ENCODE measurements at places on chromosomes 6 and 20.

GRCh38 chr20:64268174-64268573 lies 12.6 kb downstream of the PCMTD2 start:
- DNase-seq = no peak

DNA sequence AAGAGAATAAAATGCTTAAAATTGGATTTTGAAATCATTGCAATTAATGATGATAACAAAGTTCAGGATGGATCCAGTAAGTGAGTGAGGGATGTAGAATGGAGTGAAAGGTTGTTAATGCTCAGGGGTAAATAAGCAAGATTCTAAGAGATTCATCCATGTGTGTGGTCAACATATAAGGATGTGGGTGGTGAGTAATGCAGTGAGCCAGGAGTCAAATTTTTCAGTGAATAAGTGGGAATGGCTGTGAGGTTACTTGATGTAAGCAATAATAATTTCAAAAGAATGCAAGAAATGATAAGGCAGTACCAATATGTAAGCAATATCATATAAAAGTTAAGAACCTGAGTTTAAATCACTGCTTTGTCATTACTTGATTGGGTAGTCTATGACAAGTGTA lies 207.5 kb upstream of the ADGRB3 start:
- DNase-seq = no peak

- DNase-seq = no peak
Observed at GRCh38 chr20:25277051-25277801, 29.3 kb downstream of the PYGB start.

GRCh38 chr6:45986746-45987274 lies 28.9 kb downstream of the CLIC5 start:
- DNase-seq = no peak

DNA sequence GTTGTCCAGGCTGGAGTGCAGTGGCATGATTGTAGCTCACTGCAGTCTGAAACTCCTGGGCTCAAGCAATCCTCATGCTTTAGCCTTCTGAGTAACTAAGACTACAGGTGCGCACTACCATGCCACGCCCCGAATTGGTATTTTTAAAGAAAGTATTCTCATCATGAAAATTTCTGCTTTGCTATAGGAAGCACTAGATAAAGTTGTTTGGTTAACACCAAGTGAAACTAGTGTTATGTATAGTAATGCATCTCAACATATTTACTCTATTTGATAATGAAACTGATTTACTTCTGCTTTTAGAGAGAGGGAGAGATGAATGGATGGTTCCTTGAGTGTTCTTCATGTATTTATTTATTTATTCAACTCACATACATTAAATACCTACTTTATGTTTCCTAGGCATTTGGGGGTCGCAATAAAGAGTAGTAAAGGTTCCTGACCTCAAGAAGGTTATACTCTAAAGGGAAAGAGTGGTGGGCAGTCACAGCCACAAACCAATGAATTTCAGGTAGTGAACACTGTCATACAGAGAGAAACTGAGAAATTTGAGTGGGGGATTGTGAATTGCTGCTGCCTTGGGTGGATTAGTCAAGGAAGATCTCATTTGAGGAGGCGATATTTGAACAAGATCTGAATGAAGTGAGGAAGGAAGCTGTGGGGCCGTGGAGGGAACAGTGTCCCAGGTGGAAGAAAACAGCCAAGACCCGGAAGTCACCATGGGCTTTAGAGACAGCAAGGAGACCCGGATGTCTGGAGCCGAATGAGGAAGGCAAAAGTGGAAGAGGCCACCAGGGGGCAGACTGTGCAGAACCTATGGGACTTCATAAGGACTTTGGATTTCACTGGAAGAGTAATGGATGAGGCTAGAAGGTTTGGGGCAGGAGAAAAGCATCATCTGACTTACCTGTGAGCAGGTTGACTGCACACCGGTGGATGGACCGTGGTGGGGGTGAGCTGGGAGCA lies 185.6 kb downstream of the TSHZ2 start:
- peak; percentile 12 for DNase-seq

DNA sequence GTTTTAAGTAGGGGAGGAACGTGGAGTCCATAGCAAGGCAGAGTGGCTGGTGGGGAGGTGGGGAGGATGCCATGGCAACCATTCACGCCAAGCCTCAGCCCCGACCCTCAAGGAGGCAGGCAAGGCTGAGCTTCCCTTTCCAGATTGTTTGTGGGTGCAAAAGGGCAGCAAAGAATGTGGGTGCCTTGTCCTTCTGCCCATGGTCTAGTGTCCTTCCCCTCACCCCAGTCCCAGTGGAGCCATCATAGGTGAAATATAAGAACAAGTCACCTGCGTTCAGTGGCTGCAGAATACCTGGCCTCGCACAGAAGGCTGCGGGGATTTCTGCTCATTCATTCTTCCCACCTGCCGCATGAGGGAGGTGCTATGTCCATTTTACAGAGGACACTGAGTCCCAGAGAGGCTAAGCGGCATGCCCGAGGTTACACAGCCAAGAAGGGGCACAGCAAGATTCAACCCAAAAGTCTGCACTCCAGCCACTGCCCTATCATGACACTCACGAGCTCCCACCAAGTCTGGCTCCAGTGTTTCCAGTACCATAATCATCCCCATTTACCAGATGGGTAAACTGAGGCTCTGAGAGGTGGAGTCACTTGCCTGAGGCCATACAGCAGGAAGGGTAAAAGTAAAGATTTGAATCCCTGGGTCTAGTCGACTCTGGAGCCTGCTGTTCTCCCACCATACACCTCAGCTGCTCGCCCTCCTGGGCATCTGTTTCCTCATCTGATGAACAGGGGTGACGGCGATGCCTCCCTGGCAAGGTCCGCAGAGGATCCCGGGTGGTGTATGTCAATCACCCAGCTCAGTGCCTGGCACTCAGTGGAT lies 100.8 kb downstream of the CEBPB start:
- DNase-seq = no peak

DNA sequence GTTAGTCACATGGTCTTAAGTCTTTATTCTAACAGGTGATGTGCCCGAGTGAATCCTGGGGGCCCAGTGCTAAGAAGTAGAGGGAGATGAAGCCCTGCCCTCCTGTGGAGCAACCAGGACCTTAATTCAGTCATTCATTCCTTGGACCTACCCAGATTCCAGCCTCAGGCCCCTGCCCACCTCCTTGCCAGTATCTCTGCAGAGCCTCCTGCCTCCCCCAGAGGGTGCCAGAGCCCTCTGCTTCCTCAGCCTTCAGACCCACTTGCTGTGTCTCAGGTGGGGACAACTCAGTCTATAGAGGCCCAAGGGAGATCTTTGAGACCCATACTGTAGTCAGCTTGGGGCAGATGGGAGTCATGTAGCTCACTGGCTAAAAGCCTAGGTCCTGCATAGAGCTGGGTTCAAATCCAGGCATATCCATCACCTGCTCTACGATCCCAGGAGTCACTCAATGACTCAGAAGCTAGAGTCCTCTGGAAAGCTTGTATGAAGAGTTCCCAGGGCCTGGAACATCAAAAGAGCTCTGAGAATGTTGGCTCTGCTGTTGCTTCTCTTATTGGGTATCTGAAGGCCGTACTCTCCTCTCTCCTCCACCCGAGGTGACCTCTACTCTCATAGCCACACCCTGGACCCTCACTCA lies 3.9 kb upstream of the SIGLEC1 start:
- peak; percentile 64 for DNase-seq

DNA sequence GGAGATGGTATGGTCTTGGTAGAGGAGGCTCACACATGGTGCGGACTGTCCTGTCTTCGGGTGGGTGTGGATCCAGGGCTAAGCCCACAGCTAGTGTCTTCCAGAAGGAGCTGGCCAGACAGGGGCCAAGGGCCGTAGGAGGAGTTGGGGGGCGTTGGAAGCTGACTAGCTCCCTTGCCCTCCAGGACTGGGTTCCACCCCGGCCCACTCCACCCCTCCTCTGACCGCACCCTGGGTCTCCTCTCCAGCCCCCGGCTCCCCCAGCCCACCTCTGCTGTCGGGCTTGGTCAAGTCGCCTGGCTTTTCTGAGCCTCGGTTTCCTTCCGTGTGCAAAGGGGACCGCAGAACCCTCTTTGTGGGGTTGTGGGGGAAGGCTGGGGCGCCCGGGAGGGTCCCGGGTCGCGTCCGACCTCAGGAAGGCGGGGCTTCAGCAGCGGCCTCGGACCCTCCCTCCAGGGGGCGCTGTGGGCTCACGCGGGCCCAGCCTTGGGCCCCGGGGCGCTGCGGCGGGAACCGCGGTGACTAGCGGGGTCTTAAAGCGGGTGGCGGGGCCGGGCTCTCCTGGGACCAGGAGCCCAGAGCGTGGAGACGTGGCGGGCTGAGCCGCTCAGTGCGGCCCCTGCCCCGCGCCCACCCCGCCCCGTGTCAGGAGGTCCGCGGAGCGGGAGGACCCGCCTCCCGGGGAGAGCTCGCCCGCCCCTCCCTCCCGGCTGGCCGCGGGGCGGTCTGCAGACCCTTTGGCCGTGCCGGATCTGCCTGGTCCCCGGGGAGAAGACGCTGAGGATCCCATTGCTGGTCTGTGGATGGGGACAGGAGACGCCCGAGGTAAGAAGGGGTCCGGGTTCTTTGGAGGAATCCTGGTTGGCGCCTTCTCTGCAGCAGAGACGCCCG lies 5.4 kb downstream of the NPBWR2 start:
- peak; percentile 33 for DNase-seq

DNA sequence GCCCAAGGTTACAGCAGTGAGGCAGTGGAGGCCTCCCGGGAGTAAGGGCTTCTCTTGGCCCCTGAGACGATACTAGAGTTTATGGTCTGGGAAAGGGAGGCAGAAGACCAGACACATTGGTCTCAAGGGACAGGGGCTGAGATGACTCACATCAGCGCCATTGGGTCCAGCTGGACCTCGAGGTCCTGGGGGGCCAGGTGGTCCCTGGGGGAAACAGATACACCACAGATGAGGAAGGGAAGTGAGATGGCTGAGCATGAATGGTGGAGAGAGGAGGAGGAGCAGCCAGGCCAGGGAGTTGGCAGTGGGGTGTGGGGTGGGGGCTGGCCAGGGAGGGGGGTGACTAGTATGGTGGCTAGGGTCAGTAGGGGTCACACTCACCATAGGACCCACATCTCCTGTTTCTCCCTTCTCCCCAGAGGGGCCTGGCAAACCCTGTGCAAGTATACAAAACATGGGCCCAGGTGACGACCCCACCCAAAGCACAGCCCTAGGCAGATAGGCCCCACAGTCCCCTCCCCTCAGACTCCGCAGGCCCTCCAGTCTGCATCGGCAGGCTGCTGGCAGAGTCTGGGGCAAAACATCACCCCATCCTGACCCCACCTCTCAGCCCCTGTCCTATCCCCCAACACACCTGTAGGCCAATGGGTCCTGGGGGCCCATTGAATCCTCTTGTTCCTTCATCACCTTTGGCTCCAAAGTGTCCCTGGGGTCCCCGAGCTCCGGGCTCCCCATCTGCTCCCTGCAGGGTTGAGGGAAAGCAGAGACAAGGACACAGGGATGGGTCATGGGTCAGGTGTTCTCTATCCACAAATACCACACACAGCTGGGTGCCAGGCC lies 21.9 kb downstream of the COL11A2 start:
- DNase-seq = no peak

GRCh38 chr6:39365281-39366074 lies 43.0 kb upstream of the KCNK16 start:
- DNase-seq = peak; percentile 76

- peak; percentile 97 for DNase-seq
Observed at GRCh38 chr6:26157251-26158075, 70.2 kb downstream of the HFE start.

GRCh38 chr6:27592481-27593199 lies 119.7 kb upstream of the ZNF184 start:
- peak; percentile 67 for DNase-seq

DNA sequence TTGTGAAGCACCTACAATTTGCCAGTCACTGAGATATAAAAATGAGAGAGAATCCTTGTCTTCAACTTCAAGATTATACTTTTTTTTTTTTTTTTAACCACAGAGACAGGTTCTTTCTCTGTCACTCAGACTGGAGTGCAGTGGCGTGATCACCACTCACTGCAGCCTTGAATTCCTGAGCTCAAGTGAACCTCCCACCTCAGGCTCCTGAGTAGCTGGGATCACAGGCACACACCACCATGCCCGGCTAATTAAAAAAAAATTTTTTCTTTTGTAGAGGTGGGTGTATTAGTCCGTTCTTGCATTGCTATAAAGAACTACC lies 51.6 kb upstream of the PMEPA1 start:
- no peak for DNase-seq

DNA sequence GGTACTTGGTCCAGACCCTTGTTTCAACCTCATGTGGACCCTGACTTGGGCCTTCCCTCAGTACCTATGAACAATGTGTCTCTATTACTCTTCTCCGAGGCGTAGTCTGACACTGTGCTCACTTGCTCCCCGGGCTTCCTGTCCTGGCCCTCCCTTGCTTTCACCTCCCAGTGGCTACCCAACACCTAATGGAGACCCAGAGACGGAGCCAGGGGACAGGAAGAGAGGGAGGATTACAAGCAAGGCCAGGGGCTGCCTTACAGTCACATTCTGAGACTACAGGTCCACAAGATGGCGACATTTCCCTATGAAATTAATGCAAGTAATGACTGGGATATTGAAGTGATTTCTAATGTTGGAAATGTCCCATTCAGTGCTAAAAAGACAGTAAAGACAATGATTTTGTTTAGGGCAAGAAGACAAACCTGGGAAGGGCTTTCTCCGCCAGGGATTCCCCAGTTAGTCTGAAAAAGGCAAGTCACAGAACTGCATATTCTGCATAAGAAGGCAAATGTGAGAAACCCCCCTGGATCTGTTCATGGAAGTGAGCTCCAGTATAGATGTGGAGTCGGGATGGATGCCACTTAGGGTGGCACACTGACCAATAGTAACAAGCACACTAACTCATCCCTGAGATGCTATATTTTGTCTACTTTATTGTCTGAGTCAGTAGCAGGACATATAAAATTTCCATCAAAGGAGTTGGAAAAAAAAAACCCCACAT lies 44.0 kb upstream of the ZBTB24 start:
- peak; percentile 74 for DNase-seq

- no peak for DNase-seq
Observed at GRCh38 chr6:16504609-16505008, 256.7 kb downstream of the ATXN1 start.

DNA sequence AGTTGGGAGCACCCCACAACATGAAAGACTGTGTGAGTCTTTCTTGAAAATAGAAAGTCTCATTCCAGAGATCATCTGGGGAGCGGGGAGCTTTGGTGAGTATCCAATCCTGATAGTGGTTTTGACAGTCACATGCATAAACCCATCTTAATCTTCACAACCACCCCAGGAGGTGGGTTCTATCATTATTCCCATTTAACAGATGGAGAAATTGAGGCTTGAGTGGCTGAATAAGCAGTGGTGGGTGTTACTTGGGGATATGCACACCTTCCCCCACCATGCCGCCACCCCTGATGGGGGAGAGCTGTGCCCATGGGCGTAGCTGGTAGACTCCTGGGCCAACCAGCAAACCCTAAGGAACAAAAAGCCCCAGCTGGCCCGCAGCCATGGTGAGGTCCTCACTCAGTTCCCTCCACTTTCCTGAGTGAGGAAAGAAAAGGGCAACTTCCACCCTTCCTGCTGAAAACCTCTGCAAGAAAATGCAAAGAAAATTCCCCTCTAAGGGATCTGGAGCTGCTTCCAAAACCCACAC lies 99.8 kb downstream of the SNX5 start:
- DNase-seq = no peak

DNA sequence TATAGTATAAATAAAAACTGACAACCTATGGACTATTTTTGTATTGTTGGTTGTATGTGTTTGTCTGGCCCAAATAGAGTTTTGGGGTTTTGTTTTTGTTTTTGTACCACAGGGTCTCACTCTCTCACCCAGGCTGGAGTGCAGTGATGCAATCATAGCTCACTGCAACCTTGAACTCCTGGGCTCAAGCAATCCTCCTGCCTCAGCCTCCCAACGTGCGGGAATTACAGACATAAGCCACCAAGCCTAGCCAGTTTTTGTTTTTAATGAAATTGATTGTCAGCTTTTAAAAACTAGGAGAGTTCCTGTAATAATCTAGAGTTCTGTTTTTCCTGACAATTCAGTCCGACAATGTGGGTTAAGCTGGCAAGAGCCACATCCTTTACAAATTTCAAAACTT lies 98.7 kb downstream of the ZMYND8 start:
- DNase-seq = no peak

GRCh38 chr6:112634376-112634775 lies 287.2 kb downstream of the RFPL4B start:
- DNase-seq = no peak

All from AG08395 (cell line).